HAP-1 (cell line): ENCODE measurements at places on chromosomes 11 and 22.

DNA sequence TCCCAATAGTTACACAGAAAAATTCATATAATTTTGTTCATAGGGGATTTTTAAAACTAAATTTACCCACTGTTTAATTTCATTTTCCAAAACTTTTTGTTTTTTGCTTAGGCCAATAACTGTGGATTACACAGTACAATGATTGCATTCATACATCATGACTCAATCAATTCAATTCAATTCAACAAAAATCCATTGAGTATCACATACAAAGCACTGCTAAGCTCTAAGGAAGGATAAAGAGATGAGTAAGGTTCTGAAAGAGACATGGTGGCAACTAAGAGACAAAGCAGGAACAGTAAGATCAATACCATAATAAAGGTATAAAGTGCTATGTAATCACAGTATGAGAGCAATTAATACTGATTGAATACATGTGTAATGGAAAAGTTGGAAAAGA, 9.4 kb upstream of the LAYN start:
- peak; percentile 42 for DNase-seq

- peak; percentile 45 for DNase-seq
Observed at GRCh38 chr22:31556627-31557203, 60.4 kb downstream of the SFI1 start.

GRCh38 chr11:23961503-23962338, 535.1 kb upstream of the LUZP2 start:
- no peak for DNase-seq

DNA sequence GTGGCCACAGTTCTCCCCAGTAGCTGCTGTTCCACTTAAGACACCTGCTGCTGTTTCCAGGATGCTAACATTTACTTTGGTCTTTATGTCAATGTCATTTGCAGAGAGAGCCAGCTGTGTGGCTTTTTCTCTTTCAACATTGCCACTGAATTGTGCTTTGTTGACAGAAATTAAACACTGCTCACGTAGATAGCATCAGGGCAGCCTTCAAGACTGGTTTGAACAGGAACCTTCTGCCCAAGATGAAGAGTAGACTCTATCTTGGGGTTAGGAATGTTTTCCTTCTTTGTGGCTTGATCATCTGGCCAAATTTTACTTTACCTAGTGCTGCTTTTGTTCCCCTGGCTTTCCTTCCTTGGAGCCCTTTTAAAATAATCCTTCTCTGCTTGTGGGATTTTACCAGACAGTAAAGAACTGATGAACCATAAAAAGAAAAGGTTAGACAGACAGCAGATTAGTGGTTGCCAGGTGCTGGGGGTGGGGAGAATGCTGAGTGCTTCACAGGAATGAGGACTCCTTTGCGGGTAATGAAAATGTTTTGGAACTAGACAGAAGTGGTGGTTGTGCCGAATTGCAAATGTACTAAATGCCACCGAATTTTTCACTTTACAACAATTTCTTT, 22.7 kb upstream of the XBP1 start:
- peak; percentile 63 for DNase-seq

GRCh38 chr11:112658431-112658878, 302.8 kb upstream of the NCAM1 start:
- DNase-seq: no peak

DNA sequence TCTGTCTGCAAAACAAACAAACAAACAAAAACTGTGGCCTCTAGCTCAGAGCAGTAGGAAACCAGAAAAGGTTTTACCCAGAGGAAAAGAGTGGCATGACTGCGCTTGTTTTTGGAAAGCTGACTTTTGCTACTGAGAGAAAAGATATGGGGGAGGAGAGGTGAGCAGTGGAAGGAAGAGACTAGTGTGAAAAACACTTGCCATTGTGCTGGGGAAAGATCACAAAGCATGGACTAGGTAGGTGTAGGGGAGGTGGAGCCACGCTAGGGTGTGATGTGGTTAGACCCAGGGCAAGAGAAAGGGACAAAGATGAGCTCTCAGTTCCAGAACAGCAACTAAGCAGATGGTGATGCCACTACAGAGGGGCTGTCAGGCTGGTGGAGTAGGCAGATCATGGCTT, 319.2 kb downstream of the LARGE1 start:
- no peak for DNase-seq

- no peak for DNase-seq
Observed at GRCh38 chr11:841981-842369, 354 bp downstream of the POLR2L start.

DNA sequence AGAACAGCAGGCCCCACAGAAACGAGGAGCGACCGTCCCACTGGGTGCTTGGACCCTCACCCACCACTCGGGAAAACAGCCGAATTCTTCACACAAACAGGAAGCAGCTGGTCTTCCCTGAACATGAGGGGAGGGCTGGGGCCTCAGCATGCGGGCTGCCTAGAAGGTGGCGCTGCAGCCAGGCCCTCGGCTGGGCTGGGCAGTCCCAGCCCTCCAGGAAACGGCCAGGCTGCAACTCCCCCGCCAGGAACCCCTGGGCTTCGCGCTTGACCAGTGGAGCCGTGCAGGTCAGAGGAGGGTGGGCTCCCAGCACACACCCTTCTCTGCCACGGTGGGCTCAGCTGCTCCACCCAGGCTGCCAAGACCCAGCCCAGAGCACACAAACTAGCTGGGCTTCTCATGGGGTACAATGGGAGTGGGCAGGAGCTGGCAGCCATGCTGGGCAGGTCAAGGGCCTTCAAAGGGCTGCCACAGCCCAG, 29.6 kb downstream of the IGF2 start:
- no peak for DNase-seq

GRCh38 chr11:60948250-60948649, 3.7 kb downstream of the SLC15A3 start:
- DNase-seq: no peak

DNA sequence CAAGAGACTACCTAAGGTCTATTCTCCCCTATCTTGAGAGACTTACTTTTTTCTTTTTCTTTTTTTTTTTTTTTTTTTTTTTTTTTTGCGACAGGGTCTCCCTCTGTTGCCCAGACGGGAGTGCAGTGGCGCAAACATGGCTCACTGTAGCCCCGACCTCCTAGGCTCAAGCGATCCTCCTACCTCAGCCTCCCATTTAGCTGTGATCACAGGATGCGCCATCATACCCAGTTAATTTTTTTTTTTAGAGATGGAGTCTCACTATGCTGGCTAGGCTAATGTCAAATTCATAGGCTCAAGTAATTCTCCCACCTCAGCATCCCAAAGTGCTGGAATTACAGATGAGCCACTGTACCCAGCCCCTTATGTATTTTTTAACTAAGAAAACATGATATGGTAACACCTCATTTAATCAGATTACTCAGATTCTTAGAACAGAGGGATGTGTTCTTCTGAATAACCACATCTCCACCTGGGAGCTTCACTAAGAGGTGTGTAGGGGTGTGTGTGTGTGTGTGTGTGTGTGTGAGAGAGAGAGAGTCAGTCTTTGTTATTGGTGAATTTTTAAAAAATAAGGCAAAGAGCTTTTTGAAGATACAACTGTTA, 102.9 kb downstream of the USP35 start:
- DNase-seq: no peak

DNA sequence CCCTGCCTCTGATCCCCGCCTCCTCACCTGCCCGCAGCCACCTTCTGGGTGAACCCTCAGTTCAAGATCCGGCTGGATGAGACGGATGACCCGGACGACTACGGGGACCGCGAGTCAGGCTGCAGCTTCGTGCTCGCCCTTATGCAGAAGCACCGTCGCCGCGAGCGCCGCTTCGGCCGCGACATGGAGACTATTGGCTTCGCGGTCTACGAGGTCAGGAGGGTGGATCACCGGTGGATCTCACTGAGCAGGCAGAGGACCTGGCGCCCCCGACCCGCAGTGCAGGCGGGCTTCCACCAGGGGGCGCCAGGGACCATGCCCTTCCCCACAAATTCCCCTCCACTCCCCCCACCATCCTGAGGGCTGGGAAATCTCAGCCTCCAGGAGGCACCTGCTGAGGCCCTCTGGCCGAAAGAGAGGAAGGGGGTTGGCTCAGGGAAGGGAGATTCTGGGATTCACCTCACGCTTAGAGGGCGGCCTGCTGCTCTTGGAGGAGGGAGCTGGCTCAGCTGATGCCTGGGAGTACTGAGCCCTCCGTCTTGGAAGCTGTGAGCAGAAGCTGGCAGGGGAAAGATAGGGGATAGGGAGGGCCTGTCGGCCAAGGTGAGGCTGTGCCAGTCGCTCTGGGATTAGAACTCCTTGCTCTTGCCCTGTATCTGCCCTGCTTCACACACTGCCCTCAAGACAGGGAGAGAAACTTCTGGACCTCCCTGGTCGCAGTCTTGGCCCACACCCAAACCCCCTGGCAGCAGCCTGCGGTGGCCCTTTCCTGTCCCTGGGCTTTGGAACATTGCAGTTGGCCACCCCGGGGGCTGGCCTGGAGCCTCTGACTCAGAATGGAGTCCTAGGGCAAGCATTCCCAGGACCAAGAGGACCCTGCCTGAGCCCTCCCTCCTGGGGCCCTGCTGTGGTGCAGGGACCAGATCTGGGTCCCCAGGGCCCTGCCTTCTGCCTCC, 23.2 kb downstream of the CAPN1 start:
- peak; percentile 40 for DNase-seq

DNA sequence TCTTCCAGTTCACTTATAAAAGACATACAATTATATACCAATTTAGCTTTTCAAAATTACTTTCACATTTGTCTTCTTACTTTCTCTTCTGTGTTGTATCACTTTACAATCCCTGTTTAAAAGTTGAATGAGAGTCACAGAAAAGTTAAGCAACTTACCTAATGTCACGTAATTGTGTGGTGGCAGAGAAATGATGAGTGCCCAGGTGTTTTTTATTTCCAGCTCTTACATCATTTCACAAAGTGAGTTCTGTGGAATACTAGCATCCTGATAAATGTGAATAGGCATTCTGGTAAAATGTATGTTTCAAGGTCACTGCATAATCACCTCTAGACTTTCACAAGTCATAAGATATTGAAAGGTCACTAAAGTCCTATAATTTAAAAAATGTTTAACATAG, 133.0 kb upstream of the FIBIN start:
- no peak for DNase-seq

DNA sequence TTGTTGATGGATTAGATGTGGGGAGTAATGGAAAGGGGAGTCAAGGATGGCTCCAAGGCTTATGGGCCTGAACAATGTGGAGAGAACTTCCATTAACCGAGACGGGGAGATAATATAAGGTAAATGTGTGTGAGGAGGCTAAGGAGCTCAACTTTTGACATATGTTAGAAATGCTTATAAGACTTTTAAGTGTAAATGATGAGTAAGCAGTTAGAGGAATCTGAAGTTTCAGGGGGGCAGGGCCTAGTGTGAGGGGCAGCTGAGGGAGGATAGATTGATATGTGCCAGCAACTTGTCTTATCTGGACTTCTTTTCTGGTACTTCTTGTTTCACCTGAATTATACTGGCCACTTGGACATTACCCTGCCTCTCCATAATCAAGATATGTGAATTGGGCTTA, 29.9 kb downstream of the ANKRD42 start:
- no peak for DNase-seq

- DNase-seq: no peak
Observed at GRCh38 chr11:57353036-57353435, 14.9 kb downstream of the P2RX3 start.

DNA sequence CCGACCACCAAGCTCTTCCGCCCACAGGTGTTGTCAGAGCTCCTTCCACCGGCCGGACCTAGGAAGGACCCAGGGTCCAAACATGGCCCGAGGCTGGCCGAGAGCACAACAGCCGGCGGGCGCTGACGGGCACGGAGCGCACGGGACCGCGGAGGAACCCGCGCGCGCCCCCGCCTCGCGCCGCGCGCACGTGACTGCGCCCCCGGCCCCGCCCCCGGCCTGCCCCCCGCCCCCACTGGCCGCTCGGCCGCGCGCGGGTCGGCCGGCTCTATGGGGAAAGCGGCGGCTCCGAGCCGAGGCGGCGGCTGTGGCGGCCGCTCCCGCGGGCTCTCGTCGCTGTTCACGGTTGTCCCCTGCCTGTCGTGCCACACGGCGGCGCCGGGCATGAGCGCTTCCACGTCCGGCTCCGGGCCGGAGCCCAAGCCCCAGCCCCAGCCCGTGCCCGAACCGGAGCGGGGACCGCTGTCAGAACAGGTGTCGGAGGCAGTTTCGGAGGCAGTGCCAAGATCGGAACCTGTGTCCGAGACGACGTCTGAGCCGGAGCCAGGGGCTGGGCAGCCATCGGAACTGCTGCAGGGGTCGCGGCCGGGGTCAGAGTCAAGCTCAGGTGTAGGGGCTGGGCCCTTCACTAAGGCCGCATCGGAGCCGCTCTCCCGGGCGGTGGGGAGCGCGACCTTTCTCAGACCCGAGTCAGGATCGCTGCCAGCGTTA, at the start of gene OSBP2:
Gene OSBP2 (plus strand): TSS at position 235 of the 711 bp plus-strand sequence. CDS start 36 bp downstream, at position 271.
- peak; percentile 23 for DNase-seq

DNA sequence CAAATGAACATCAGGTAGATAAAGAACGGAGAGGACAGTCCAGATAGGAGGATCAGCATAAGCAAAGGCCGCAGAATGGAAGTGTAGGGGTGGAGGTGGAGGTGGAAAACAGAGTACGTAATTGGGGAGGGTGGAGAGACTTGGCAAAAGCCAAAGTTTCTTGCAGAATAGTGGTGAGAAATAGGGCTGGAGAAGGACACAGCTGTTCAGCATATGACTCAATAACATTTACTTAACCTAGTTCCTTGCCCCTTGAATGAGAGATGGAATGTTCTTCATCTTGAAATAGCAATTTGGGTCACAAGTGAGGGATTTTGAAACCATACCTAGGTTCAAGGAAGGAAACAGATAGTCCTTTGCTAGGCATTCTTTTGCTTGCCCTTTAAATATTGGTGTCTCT, 235.9 kb upstream of the ARHGAP20 start:
- no peak for DNase-seq

GRCh38 chr11:100970283-100971164, 159.1 kb downstream of the PGR start:
- DNase-seq: no peak

GRCh38 chr11:122711831-122712381, 56.4 kb downstream of the UBASH3B start:
- no peak for DNase-seq

DNA sequence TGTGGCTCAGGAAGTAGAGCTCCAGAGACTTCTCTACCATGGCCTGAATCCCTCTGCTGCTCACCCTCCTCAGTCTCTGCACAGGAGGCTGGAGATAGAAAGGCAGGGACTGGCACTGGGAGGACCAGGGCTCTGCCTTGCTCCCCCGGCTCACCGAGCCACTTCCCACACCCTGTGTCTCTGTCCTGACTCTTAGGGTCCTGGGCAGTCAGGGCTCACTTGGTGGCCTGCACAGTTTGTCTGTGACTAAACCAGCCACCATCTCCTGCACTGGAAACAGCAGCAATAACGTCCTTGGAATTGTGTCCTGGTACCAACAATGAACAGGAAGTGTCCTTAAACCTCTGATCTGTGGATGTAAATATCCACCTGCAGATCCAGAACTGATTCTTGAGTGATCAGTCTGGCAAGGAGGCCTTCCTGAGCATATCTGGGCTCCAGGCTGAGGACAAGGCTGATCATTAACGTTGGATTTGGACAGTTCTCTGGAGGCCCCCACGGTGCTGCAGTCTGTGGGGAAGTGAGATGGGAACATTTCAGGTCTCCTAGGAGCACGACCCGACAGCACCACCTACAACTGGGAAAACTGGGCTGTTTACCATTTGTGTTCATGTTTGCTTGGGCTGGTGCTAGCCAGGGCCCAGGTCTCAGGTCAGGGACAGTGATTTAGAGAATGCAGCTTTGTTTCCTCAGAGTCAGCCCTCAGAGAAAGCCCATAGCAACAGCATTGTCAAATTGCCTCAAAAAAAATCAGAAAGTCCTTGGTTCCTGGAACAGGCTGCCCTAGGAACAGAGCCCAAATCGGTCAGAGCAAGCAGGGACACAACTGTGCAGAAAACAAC, 82.5 kb downstream of the ZNF280B start:
- DNase-seq: no peak
